Astrocyte (in vitro differentiated cells and primary cell): ENCODE measurements at places on chromosomes 12 and 14. TPM values are rescaled to one million over a fixed set of nuclear protein-coding genes. Genes with fewer than 3 reads are reported as not detected.
A peak's percentile ranks its signal among the peaks of the same experiment; 100 is the strongest.

DNA sequence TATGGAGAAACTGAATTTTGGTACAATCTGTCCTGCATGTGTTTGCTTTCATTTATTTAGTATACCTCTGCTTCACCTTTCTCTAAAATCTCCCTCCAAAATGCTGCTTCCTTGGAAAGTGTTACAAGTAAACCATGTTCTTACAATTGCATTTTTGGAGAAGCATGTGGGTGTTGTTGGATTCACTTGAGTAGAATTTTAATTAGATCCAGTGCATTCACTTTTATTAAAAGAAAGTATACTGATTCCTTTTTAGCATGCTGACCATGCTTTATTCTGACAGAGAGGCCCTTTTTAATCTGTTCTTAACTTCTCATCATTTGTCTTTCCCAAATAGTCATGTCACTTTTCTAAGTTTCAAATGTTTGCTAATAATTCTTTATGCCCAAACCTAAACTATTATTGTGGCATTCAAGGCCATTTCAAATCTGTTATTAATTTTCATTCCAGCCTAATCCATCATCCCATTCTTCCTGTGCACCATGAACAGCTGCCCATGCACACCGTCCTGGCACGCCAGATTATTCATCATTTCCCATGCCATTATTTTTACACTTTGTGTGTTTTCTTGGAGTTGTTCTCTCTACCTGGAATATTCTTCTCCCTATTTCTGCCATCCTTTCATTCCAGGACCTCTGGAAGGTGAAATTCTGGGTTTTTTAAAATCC is 90.7 kb downstream of the METTL25 start:
- H3K4me1 ChIP-seq, result no peaks in the 10 kb centered on the region
- no peaks in the 10 kb centered on the region for H3K27me3 ChIP-seq
- no peak for DNase-seq
- no peaks in the 10 kb centered on the region for H3K36me3 ChIP-seq
- no peak overlapping the region for H3K27ac ChIP-seq
- H3K4me3 ChIP-seq, result no peak overlapping the region

SRRM4 gene
- total RNA-seq, result 0.30 and 0.46 TPM in 2 replicates

DNA sequence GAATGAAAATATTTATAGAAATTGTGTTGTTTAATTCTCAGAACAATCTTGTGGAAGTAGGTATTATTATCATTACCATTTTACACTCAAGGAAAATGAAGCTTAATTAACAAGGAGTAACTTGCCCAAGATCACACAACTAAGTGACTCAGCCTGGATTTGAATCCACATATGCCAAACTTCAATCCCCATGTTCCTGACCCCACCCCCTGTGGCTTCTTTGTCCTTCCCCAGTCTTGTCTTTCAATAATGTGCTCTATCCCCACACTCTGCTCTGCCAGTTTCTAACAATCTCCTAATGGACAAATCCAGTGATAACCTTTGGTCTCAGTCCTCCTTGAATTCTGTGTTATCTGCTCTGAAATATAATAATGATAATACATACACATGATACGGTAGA is 355.2 kb downstream of the BMP4 start:
- H3K4me1 ChIP-seq, result no peaks in the 10 kb centered on the region
- no peak overlapping the region for H3K4me3 ChIP-seq
- H3K36me3 ChIP-seq, result no peaks in the 10 kb centered on the region
- peaks cover 6% of the 10 kb centered on the region for H3K27me3 ChIP-seq
- no peak for DNase-seq

IL23A gene
- total RNA-seq, result 0.32 TPM in 1 of 2 replicates, not detected in the other

DNA sequence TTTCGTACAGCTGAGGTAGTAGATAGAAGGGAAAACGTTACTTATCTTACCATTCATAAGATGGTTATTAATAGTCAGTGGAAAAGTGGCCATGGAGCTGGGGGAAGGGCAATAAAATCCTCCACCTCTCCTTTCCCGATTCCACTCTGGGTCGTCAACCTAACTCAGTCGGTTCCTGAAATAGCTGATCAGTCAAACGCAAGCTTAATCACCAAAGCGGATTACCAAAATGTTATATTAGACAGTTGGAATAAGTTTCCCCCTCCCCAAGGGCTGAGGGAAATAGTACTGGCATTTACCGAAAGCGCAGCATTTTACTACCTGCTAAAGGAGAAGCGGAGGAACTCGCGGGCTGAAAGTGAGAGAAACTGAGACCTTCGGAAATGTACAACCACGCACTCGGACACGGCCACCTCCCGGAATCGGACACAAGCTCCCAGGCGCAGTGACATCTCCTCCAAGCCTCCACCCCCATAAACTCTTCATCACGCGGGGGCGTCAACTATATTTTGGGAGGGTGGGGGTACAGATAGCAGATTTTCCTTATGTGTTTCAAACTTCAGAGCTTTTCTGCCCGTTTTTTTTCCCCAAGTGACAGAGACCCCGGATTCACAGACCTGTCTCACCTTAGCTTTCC is 1.2 kb downstream of the PPM1H start:
- H3K27me3 ChIP-seq, result peaks cover 10% of the 10 kb centered on the region
- H3K27ac ChIP-seq, result no peak overlapping the region
- no peak for DNase-seq
- peak overlapping the region; percentile 69 for H3K4me3 ChIP-seq
- no peaks in the 10 kb centered on the region for H3K36me3 ChIP-seq

- no peak for DNase-seq
- peak overlapping the region; percentile 88 for H3K4me3 ChIP-seq
- no peaks in the 10 kb centered on the region for H3K27me3 ChIP-seq
- H3K4me1 ChIP-seq, result peaks cover 29% of the 10 kb centered on the region
Observed at GRCh38 chr12:31588976-31589375, 2.0 kb downstream of the DENND5B start.

ELK3 gene
- 54.8 and 62.7 TPM in 2 replicates for total RNA-seq

GRCh38 chr12:99611117-99611516 is 36.4 kb upstream of the GARIN6 start:
- no peak overlapping the region for H3K4me3 ChIP-seq
- peak; percentile 48 for DNase-seq
- H3K27ac ChIP-seq, result peak overlapping the region; percentile 40
- H3K27me3 ChIP-seq, result no peaks in the 10 kb centered on the region
- peaks cover 4% of the 10 kb centered on the region for H3K4me1 ChIP-seq

GRCh38 chr12:11524446-11524845 is 125.0 kb upstream of the ETV6 start:
- H3K27ac ChIP-seq, result no peak overlapping the region
- H3K4me1 ChIP-seq, result no peaks in the 10 kb centered on the region
- H3K36me3 ChIP-seq, result no peaks in the 10 kb centered on the region
- no peak for DNase-seq
- peaks cover 8% of the 10 kb centered on the region for H3K27me3 ChIP-seq

- no peak overlapping the region for H3K27ac ChIP-seq
- H3K4me3 ChIP-seq, result no peak overlapping the region
- no peaks in the 10 kb centered on the region for H3K36me3 ChIP-seq
- no peaks in the 10 kb centered on the region for H3K27me3 ChIP-seq
- no peak for DNase-seq
Observed at GRCh38 chr12:14263742-14264141, 101.7 kb upstream of the ATF7IP start.

KRT74 gene
- not detected in 2 replicates for total RNA-seq

DNA sequence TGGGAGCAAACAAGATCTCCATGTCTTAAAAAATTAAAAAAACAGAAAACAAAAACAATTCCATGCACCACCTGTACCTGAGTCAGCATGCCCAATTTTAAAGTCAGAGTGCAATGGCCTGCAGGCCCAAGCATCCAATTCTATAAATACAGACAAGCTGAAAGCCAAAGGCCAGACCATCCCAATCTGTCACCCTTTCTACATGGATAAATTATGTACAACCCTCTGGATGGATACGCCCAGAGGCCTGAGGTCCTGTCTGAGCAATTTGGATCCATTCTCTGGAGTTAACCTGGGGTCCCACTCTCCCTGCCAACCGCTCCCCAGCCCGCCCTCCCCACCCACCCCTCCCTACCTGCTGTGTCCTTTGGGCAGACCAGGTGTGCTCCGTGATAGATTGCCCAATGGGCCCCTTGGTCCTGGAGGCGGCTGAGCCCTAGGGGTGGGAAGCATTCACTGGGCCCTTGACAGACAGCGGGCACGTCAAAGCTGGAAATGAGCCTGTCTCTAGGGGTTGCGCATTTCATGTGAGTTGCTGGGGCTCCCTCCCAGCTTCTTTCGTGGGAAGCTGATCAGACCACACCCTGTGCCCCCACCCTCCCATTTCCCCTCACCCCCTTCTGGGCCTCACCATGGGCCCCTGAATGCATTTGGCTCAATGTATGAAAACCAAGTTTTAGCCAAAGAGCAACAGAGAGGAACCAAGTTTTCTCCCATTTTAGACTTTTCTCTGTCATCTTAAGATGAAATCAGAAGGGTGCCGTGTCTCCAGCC is 171.3 kb downstream of the BCL11B start:
- no peak for DNase-seq
- H3K36me3 ChIP-seq, result no peaks in the 10 kb centered on the region
- H3K4me3 ChIP-seq, result no peak overlapping the region
- H3K27ac ChIP-seq, result no peak overlapping the region
- no peaks in the 10 kb centered on the region for H3K27me3 ChIP-seq

DNA sequence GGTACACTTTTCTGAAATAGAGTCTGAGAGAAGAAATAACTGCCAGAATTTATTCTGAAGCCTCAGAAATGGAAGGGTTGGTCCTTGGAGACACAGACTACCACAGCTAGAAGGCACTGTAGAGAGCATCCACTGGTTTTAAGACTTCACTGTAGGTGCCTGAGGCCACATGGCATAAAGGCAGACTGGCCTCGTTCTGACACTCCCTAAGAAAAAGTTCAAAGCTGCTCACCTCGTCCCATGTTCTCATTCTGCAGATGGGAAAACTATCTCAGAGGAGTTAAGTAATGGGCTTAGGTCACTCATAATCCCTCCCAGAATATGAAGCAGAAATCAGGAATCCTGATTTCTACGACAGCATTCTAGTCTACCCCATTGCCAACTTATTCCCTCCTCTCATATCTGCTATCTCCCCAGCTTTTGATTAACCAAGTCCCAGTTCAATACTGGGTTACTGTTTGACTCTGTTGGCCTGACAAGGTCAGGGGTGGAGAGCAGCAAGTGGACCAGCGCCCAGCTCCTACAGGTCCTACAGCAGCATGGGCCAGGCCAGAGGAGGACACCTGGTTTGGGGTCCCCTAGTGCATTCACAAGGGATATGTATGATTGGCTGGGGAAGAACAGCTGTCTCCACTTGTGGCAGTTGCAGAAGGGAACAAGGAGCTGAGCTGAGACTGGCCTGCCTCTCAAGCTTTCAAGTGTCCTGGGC is 3.7 kb downstream of the ITGA5 start:
- no peak overlapping the region for H3K4me3 ChIP-seq
- H3K27ac ChIP-seq, result no peak overlapping the region
- no peak for DNase-seq
- H3K27me3 ChIP-seq, result no peaks in the 10 kb centered on the region
- peaks cover 60% of the 10 kb centered on the region for H3K4me1 ChIP-seq

PRB2 gene
- not detected in 2 replicates for total RNA-seq

- peaks cover 2% of the 10 kb centered on the region for H3K4me1 ChIP-seq
- peak; percentile 40 for DNase-seq
- no peak overlapping the region for H3K27ac ChIP-seq
- no peak overlapping the region for H3K4me3 ChIP-seq
Observed at GRCh38 chr14:102891556-102891955, 30.9 kb upstream of the AMN start.

TAS2R10 gene
- total RNA-seq, result 0.27 and 0.29 TPM in 2 replicates

DNA sequence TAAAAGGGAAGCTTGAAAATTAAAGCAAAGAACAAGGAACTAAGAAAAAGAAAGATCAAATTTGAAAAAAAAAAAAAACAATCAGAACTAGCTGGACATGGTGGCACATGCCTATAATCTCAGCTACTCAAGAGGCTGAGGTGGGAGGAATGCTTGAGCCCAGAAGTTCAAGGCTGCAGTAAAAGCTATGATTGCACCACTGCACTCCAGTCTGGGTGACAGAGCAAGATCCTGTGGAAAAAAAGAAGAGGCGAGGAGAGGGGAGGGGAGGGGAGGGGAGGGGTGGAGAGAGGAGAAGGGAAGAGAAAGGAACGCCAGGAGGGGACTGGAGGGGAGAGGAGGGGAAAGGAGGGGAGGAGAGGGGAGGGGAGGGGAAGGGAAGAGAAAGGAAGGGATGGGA is 43.0 kb downstream of the EEA1 start:
- peaks cover 4% of the 10 kb centered on the region for H3K4me1 ChIP-seq
- H3K36me3 ChIP-seq, result no peaks in the 10 kb centered on the region
- H3K27me3 ChIP-seq, result no peaks in the 10 kb centered on the region
- H3K27ac ChIP-seq, result no peak overlapping the region

DNA sequence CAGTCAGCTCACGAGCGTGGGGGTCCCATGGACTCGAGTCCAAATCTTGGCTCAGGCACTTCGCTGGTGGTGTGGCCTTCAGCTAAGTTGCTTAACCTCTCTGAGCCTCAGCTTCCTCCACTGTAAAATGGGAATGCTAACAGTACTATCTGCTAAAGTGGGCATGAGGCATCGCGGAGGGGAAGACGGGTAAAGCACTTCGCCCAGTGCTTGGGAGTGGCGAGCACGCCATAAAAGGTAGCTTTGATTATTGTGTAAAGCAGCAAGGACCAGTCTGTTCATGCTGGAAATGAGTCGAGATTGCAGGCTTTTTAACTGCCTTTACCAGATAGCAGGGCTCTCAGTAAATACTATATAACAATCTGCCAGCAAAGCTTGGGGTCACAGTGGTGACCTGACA is 24.5 kb downstream of the HRK start:
- peaks cover 11% of the 10 kb centered on the region for H3K4me1 ChIP-seq
- H3K36me3 ChIP-seq, result no peaks in the 10 kb centered on the region
- no peak overlapping the region for H3K27ac ChIP-seq
- no peak for DNase-seq

FSCB gene
- not detected in 2 replicates for total RNA-seq

DNA sequence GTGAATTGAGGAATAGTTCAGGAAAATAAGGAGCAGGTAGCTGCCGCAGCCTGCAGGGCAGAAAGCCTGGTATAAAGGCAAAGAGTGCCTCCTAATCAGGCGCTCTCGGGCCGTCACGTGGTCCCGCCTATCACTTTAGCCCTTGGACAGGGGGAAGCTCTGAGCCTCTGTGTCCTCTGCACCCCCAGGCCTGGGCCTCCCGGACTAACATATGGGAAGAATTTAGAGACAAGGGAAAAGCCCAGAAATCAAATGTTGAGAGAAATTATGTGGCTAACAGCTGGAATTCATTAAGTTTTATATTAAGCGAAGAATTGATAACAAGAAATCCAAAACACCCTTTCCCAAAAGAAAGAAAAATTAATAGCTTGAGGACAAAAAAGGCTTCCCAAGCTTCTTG is 417.7 kb downstream of the ATP23 start:
- DNase-seq, result no peak
- no peak overlapping the region for H3K4me3 ChIP-seq
- H3K36me3 ChIP-seq, result no peaks in the 10 kb centered on the region
- H3K4me1 ChIP-seq, result peaks cover 2% of the 10 kb centered on the region

GRCh38 chr14:39016733-39017095 is 86.3 kb downstream of the SEC23A start:
- no peaks in the 10 kb centered on the region for H3K4me1 ChIP-seq
- H3K4me3 ChIP-seq, result no peak overlapping the region
- no peak overlapping the region for H3K27ac ChIP-seq
- no peaks in the 10 kb centered on the region for H3K36me3 ChIP-seq
- H3K27me3 ChIP-seq, result no peaks in the 10 kb centered on the region

DNA sequence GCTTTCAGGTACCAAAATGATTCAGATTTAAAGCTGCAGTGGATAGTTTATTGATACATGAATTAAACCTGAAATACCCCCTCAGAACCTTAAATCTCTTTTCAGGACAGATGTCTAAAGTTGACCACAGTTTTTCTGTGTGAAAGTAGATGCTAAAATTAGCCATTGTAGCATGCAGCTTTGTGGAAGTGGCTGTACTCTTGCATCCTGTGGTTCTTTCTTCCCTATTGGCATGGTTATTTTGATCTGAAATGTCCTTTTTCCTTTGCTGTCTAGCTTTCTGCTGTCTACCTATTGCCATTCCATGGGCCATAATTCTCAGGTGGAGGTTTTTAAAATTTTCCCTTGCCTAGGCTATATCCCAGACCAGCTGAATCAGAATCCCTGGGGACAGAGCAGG is 455.6 kb downstream of the ZFP36L1 start:
- H3K27ac ChIP-seq, result no peak overlapping the region
- H3K4me3 ChIP-seq, result no peak overlapping the region
- no peaks in the 10 kb centered on the region for H3K27me3 ChIP-seq
- H3K36me3 ChIP-seq, result no peaks in the 10 kb centered on the region
